ENCODE measurements at places on chromosomes 7 and 10.
A peak's percentile ranks its signal among the peaks of the same experiment; 100 is the strongest.

GRCh38 chr10:35909121-35909720 lies 267.1 kb upstream of the FZD8 start:
- DNase-seq = no peak

DNA sequence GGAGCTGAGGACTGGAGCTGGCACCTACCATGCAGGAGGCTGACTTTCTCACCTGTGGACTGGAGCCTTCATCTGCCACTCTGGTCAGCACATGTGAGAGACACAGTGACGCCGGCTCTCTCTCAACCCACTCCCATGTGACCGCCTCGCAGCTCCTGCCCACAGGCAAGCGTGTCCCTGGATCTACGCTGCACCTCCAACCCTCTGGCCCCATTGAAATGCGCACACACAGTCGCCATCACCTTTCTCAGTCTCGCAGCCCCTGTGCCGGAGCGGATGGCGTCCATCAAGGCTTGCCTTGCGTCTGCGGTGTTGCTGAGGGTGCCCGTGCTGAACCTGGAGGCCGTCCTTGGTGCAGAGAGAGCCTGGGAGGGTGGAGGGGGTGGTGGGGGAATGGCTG lies 242.2 kb upstream of the GRB10 start:
- DNase-seq = no peak

DNA sequence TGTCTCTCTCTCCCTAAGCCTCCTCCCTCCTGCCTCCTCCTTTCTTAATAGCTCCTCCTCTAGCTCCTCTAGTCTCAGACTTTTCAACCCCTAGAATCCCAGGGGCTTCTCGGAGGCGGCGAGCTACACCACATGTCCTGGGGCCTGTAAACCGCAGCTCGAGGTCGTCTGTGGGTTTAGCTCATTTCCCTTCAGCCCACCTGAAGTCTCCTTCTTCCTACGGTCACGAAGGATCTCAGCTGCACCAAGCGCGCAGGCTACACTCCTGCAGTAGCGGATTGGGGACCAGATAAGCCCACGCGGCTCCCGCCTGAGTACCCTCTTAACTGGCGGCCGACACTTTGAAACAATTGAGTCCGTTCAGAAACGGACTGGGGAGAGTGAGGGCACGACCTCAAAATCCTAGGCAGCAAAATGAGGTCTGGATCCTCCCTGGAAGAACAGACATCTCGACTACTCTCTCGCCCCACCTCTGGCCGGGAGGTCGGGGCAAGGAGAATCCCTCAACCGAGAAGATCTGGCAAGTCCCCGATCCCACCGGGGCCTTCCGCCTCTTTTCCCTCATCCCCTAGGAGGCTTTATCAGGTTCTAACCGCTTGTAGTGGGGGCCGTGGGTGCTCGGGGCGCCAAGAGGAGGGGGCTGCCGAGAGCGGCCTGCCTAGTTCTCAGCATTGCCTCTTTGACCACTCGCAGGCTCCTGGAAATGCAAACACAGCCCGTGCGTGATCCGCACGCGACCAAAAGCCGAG lies 1.3 kb upstream of the SORCS3 start:
- no peak for DNase-seq

DNA sequence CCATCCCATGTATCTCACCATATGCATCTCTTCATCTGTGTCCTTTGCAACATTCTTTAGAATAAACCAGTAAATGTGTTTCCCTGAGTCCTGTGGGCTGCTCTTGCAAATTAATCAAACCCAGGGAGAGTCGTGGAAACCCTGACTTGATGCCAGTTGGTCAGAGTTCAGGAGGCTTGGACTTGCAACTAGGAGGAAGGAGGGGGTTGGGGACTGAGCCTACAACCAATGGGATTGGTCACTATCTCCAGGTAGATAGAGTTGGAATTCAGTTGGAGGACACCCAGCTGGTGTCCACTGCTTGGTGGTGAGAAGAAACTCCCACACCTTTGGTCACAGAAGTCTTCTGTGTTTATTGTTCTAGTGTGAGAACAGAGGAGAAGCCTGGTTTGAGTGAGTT lies 38.3 kb upstream of the PRKCQ start:
- no peak for DNase-seq

GRCh38 chr7:55305135-55305534 lies 60.0 kb upstream of the LANCL2 start:
- DNase-seq = no peak

DNA sequence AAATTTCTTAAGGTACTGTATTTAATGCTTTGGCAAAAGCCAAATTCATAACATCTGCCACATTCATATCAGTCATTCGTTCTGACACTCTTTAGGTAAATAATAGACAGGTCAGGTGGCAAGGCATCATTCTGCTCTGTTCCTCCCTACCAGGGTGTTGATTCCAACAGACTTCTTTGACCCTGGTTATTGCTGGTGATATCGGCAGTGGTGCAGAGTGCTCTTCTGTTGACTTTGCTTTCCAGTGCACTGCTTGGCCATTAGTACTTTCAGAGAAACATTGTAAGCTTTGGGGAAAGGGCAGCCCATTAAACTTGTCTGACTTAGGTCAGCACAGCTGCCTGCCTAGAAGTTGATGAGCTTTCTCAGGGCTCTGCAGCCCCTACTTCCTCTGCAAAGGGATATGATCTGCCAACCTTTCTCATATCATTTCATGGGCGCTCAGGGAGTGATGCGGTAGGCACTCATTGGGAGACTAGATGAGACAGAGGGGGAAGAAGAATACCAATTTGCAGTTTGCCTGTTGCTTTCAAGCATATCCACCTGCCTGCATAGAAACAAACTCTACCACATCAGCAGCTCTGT lies 139.3 kb downstream of the LRRC4 start:
- DNase-seq = no peak

DNA sequence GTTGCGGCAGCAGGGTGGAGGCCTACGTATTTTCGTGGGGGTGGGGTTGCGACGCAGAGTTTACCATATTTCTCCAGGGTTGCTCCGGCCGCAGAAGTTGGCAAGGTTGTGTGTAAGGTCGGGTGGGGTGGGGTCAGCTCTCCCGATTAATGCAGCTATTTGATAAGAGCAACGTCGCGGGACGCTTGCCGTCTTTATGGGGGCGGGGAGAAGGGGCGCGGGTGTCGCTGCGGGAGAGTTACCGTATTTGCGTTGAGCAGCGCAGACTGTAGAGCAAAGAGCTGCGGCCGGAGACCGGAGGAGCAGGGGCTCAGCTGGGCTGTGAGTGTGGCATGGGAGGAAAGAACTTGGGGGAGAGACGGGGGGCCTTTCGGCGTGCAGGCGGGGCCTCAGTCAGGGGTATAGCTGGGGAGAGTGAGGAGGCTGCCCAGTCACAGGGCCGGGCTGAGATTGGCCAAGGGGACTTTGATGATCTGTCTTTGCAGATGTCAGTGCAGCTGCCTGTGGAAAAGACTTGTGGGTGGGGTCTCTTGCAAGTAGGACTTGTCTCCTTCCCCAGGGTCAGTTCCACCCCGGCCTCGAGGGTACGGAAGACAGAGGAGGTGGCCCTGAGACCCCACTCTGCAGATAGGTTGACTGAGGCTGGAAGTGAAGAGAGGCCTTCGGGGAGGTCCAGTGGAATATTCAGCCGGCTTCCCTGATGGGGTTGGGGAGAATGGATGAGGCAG lies 26.6 kb downstream of the ZNF775 start:
- DNase-seq = peak; percentile 16

DNA sequence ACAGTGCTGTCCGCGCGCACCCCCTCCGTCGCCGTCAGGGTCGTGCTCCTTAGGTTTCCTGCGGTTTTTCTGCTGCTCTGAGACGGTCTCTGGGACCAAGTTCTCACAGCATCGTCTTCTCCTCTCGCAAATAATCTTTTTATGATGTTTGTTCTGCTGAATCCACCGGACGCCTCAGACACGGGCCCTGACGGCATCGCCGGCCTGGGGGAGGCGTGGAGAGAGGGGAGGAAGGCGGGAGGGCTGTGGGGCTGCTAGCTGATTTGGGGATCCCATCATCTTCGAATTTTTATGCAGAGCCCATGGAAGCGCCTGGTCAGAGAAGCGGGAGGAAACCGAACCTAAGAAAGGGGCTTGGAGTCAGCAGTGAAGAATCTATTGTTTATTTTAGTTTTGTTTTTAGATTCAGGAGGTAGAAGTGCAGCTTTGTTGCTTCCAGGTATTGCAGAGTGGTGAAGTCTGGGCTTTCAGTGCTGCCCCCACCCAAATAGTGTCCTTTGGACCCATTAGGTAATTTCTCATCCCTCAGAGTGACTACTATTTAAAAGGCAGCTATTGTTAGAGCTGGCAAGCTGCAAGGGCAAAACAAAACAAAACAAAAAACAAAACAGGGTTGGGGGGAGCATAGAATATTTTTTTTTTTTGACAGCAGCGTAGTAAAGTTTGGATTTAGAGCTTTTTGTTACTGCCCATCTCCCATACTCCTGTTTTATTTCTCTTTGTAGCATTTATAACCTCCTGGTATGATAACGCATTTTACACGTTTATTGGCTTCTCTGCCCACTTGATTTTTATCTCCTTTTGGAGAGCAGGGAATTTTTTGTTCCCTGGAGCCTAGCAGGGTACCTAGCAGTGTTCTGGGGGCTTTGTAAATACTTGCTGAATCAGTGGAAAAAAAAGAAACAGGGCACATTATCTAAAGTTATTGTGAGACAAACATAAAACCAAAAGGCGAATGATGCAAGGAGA lies 92.6 kb downstream of the SPAG6 start:
- no peak for DNase-seq

DNA sequence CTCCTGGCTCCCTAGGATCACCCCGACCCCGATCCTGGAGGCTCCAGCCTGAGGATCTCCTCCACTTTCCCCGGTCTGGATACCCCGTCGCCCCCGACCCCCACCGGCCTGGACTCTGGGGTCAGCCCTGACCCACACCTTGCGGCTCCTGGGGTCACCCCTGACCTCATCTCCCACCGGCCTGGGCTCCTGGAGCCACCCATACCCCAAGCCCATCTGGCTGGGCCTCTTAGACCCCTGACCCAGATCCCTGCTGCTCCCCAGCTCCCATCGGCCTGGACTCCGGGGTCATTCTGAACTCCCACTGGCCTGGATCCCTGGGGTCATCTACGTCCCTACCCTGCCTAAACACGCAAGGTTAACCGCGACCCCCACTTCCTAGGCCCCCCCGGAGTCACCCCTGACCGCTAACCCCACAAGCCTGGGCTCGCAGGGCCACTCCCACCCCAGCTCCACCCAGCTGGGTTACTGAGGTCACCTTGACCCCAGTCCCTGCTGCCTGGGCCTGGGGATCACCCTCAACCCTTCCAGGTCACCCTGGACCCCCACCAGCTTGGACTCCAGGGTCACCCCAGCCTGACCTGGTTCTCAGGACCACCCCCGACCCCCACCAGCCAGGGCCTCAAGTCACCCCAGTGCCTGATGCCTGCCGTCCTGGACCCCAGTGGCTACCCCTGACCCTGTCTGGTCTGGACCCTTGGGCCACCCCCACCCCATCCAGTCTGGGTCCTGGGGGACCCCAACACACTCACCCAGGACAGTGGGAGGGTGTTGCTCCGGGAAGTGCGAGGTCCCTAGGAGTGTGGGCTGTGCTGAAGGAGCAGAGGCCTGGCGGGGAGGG lies 1.2 kb downstream of the FOXK1 start:
- peak; percentile 40 for DNase-seq

- no peak for DNase-seq
Observed at GRCh38 chr7:17022920-17023319, 141.1 kb upstream of the AGR3 start.

GRCh38 chr10:85811405-85811804 lies 555.2 kb downstream of the GRID1 start:
- DNase-seq = no peak

DNA sequence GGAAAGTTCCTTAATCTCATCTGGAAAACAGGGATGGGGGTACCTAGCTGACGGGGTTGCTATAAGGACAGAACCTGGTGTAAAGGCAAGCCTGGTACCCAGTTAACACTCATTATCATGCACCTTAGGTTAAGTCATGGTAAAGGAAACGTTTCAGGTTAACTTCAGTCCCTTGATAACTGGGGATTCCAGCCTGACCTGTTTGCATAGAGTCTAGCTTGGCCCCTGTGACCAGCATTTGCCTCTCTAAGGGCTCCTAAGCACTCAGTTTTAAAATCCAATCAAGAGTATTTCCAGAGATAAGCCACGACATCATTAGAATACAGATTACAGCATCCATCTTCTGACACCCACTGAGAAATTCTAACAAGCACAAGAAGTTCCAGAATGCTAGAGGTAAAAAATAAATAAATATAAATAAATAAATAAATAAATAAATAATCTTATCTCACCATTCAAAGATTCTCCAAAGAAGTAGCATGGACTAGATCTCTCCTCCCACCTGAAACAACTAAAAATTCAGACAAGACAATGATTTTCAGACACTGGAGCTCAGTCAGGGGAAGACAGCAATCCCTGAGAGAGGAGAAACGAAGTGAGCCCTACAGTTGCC lies 184.6 kb downstream of the KCNMA1 start:
- no peak for DNase-seq

DNA sequence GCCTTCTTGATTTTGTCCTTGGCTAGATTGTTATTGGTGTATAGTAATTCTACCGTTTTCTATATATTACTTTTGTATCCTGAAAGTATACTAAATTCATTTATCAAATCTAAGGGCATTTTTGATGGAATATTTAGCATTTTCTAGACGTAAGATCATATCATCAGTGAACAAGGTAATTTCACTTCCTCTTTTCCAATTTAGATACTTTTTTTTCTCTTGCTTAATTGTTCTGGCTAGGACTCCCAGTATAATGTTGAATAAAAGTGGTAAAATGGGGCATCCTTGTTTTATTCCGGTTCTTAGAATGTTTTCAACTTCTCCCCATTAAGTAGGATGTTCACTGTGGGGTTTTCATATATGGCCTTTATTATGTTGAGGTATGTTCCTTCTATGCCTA lies 260.7 kb downstream of the POLR1F start:
- DNase-seq = no peak

DNA sequence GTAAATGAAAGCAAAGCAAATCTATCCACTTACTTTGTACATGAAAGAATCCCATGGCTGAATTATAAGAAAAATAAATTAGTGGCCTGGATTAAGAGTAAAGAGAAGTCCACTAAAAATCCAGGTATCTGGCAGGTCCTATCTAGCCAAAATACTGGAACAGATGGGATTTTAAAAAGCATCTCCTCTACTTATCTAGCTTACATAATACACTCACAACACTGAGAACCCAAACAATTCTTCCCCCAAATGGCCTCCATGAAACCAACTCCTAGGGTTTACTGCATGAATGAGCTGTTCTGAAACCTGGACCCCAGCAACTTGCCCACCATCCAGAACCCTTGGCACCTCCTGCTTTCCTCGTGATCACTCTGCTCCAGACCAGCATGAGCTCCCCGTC lies 61.3 kb downstream of the AFAP1L2 start:
- DNase-seq = no peak

DNA sequence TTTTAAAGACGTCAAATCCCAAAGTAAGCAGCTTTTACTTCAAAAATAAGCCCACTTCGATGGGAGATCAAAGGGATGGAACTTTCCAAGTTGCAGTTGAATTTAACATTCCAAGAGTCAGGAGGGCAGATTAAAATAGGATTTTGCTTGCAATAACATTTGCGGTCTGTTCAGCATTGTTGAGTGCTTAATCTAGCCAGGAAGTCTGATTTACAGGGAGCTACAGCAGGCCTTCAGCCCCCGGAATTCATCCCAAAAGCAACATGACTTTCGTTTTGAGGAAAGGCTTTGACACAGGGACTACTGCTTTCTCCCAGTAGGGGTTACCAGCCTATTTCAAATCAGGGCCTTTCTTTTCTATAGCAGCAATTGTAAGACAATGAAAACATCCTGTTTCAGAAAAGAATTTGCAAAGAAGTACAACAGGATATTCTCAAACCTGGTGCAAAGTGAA lies 279.6 kb upstream of the PITRM1 start:
- DNase-seq = no peak

- peak; percentile 80 for DNase-seq
Observed at GRCh38 chr10:30542001-30542894, 87.3 kb downstream of the LYZL2 start.

All from suppressor macrophage treated with lipopolysaccharide for 4 hours (primary cell).